ENCODE measurements at places on chromosomes 6 and 20.

DNA sequence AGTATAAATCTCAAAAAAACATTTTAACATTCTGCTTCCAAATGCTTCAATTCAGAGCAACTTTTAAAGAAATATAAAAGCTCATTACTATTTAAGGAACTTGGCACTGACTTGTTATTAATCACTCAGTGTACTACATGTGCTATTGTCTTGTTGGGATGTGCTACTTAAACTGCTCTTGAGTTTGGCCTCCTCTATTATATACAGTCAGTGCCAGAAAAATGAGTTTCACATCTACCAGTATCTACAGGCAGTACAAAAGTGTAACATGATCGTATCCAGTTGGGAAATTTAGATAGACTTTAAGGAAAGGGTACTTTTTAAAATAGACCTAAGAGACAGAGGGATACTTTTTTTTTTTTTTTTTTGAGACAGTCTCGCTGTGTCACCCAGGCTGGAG, 627.3 kb upstream of the SLC35B3 start:
- no peak for DNase-seq

GRCh38 chr6:68779366-68779765, 144.3 kb downstream of the ADGRB3 start:
- peak; percentile 64 for DNase-seq

- DNase-seq, result peak; percentile 77
These were observed 28.4 kb downstream of the UQCC2 start for GRCh38 chr6:33683051-33683571.

DNA sequence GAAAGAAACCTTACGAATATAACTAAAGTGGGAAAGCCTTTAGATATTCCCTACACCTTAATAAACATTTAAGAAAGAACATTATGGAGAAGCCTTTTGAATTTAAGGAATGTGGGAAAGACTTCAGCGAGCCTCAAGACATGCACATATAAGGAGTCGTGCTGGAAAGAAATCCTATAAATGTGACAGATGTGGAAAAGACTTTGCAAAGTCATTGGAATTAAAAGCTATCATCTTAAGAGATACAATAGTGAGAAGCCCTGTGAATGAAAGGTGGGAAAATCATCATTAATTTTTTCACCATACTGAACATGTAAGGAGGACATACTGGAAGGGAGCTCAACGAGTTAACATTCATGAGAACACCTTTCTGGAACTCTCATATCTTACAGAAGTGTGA, 650.5 kb upstream of the DEFB115 start:
- DNase-seq, result no peak

GRCh38 chr20:3328501-3328900, 79.0 kb downstream of the DNAAF9 start:
- DNase-seq, result no peak

DNA sequence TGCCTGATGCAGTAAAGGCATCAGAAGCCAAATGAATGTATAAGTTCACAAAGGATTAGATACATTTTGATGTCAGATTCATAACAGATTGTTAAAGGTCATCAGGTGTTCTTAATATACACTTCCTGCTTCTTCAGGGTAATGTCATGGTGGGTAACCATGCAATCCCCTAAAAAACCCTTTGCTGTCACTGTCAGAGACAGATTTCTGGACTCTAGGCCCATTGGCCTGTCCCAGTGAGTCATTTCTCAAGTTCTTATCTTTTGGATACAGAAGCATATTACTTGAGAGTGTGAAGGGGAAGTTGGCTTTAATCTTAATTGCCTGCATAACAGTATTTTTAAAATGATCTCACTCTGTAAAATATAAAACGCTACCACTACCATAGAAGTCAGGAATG, 895.6 kb upstream of the MAP3K7 start:
- no peak for DNase-seq

DNA sequence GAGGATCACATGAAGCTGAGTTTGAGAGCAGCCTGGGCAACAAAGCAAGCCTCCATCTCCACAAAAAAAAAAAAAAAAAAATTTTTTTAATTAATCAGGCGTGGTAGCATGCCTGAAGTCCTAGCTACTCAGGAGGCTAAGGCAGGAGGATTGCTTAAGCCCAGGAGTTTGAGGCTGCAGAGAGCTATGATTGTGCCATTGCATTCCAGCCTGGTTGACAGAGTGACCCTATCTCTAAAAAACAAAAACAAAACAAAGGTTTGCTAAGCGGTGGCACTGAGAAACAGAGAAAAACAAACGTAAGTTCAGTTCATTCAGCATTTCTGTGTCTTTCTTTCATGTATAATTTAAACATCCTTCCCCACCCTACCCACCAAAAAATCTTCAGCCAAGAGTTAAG, 78.4 kb downstream of the ANKS1A start:
- DNase-seq, result no peak

GRCh38 chr6:33213166-33213988, 5.1 kb downstream of the RING1 start:
- DNase-seq, result no peak

DNA sequence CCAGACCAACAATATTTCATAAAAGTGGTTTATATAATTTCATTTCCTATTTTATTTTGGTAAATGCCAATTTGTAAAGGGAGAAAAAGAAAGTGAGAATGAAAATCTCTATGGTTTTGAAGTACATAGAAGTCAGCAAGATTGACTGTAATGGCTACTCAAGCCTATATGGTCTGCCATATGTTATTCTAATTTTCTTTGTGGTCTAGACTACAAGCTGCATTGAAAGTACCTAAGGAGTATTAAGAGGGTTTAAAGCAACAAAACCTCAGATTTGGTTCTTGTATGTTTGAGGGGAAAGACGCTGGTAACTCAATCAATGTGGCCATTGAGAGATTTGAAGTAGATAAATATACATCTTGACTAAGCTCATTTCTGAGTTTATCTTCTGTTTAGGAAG, 193.5 kb upstream of the EYA4 start:
- DNase-seq, result no peak

DNA sequence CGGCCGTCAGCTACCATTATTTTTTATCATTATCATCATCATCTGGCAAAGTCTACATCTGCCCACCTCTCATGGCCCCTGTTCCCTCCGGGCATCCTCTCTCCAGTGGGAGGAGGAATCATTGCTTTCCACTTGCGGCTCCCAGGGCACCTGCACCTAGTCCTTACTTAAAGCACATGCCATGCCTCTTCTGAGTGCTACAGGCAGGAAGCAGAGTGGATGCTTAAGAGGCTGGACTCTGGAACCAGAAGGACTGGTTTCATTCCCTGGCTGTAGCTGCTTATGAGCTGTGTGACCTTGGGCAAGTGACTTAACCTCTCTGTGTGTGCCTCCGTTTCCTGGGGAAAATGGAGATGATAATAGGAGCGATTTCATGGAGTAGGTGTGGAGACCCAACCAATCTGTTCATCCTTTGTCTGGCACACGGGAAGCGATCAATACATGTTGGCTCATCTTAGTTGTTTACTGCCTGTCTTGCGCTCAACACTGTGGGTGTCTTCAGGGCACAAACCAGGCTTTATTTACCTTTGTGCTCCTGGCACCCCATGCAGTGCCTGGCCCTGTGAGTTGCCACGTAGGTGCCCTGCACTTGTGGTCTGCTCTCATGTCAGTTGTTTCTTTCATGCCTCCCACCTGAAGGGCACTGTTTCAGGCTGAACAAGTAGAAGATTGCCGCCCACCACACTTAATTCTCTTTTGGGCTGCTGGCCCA, 317.0 kb upstream of the SULF2 start:
- no peak for DNase-seq

DNA sequence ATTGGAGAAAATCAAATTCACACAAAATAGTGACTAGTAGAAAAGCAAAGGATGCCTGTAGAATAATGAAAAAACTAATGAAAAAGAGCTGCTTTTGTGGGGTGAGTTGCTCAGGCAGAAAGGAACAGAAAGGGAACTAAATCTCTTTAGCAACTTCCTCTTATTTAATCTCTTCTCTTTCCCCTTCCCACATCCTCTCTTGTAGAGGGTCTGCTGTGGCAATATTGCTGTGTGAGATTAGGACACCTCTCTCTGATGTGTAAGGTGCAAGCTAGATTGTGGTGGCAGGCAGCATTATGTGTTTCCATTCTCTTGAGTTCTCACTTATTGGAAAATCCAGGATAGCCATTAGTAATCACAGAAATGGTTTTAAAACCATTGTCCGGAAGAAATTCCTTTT, 49.7 kb downstream of the SYNE1 start:
- DNase-seq, result no peak

DNA sequence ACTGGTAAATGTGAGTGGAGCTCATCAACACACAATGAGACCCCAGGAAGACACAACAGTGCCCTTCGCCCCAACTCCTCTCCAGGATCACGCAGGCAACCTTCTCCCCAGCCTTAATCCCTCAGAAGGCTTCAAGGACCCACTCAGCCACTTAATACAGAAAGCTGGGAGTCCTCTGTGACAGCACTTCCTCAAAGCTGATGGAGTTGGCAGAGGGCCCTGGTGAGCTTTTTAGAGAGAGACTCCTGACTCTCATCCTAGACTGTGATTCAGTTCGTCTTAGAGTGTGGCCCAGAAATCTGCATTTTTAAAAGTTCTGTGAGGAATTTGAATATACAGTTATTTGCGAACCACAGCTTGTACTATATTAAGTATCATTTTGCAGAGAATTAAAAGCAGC, 187.7 kb downstream of the UST start:
- peak; percentile 16 for DNase-seq

DNA sequence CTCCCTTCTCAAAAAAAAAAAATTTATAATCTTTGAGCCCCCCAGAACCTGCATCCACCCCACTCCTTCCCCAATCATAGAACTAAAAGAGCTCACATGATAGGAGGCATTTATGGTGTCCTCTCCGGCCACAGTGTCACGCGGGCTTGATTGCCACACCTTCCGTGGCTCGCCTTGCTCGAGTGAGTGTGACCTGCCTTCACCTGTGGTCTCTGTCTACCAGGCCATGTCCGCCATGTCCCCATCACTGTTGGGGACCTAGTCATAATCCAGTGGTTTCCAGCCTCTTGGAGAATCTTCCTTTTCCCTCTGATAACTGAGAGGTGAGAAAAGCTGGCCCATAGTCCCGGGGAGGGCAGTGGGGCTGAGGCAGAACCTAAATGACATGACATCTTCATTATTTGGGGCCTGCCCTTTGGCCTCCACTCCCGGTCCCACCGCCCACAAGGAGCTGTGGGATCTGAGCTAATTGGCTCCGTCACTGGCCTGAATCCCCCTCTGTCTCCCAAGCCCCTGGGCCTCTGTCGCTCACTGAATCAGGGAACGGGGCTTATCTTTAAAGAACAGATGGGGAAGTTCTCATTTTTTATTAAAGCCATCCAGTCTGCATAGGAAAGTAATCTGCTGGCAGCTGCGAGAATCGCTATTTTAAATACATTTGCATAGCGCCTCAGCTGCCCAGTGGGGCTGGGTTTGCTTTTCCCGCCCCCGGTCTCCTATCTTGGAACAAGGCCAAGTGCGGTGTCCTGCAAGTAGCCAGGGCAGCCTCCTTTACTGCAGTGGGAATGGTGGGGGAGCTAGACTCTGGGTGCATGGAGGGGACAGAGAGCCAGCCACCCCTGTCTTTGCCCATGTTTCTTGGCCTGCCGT, 197.6 kb upstream of the PMEPA1 start:
- DNase-seq, result no peak

DNA sequence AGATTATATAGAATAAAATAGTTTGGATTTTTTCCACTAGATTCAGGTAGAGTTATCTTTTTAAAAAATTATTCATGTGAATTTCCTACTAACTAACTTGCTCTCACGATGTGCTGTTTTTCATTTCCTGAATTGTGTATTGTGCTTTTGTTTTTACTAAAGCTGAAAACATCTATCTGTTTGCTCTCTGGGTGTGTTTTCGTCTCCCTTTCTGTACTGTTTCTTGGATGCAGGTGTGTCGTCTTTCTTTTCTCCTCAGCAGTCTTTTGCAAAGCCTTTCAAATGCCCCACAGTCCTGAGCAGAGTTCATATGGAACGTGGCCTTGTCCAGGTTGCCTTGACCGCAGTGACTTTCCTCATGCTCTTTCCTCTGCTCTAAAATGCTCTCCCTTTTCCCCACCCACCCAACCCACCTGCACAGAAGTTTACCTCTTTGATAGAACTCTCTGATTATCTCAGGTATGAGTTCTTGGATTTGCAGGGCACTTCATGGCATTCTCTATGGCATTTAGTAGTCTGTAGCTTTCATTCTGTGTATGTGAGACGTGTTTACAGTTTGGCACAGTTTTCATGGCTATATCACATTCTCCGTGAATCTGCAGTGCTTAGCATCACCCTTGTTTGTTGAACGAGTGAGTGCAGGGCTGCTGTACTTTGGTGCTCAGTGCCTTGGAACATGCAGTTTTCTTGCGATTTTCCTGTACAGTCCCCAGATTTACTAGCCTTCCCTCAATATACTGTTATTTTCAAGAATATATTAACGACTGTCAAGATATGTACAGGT, 77.1 kb downstream of the FARS2 start:
- no peak for DNase-seq

DNA sequence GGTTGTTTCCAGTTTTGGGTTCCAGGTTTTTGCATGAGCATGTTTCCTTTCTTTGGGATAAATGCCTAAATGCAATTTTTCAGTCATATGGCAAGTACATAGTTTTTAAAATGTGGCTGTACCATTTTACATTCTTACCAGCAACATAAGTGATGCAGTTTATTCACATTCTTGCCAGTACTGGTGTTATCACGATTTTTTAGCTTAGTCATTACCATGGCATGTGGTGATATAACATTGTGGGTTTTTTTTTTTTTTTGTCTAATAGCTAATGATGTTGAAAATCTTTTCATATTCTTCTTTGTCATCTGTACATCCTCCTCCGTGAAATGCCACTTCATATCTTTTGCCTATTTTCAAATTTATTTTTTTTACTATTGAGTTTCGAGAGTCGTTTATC, 2.9 kb upstream of the TDRD6 start:
- DNase-seq, result no peak

- no peak for DNase-seq
These were observed 295.5 kb upstream of the ZNF337 start for GRCh38 chr20:25992146-25992545.

DNA sequence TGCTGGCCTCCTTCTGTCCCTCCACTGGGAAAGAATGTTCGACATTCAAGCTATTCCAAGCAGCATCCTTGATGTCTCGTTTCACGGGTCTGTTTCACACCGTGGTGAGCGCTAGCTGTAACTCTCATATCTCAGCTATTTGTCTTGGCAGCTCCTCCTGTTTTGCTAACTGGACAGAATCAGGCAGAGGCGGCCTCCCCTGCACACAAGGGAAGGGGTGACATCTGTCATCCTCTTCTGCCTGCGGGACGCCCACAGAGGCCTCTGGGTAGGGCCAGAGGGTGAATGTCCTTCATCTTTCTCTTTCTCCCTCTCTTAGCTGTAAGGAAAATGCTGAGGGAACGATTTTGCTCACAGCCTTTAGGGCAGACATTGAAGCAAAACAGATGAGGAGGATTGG, 232.8 kb upstream of the GMDS start:
- DNase-seq, result no peak

DNA sequence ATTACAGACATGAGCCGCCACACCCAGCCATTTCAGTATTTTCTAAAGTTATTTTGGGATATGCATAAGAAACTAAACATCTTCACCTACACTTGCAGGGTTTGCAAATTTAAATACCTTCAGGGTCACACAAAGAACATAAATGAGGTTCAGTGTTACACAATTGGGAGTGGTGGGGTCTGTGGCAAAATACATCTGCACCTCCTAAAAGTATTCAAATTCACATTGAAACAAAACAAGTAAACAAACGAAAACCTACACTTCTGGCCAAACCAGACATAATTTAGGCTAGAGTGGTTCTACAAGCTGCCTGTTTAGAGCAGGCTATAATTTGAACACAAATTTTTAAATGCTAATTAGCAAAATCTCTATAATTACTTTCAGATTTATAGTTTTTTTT, 34.6 kb downstream of the MAPK14 start:
- no peak for DNase-seq

Measured in globus pallidus (tissue), 1 donor.